Eye (tissue), 1 donor: ENCODE measurements at places on chromosomes 16 and 17.
A peak's percentile ranks its signal among the peaks of the same experiment; 100 is the strongest.

GRCh38 chr17:2336852-2337543 lies at the start of gene SGSM2:
TSS of gene SGSM2 (plus strand) at chr17:2337501. CDS start at chr17:2337689, 188 bp downstream.
- peak; percentile 86 for DNase-seq

GRCh38 chr17:20223808-20224328 lies 214.7 kb downstream of the SPECC1 start:
- no peak for DNase-seq

- no peak for DNase-seq
These were observed 12.1 kb downstream of the NHERF1 start for GRCh38 chr17:74760404-74761105.

GRCh38 chr17:561116-561515 lies 153.5 kb downstream of the VPS53 start:
- DNase-seq, result no peak
